ENCODE measurements at places on chromosomes 3 and 15.

DNA sequence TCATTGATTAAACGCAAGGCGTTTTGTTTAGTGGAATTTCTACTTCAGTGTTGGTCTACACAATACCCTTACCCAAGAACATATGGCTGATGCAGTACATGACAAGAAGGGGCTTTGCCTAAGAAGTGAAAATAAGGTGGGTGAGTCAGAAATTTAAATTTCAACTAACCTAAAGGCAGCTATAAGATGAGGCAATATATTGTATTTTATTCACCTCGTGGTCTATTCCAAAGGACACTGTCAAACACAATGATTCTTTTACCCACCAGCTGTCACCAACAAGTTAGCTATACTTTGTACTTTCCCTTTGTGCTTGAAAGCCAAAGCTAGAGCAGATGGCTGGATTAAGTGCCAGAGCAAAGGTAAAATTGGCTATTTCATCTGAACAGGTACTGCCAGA is 10.9 kb upstream of the SETMAR start:
- DNase-seq: no peak

DNA sequence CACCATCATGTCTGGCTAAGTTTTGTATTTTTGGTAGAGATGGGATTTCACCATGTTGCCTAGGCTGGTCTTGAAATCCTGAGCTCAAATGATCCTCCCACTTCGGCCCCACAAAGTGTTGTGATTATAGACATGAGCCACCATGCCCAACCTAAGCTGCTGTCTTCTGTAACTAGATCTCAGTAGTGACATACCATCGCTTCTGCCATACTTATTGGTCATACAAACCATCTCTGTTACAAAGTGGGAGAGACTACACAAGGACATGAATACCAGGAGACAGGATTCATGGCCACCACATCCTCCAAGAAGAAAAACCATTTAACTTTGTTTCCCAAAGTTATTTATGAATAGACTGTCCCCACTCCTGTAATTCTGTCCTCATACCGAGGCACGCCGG is 81.3 kb downstream of the SMAD6 start:
- no peak for DNase-seq

GRCh38 chr3:144036498-144036897 is 64.9 kb downstream of the DIPK2A start:
- no peak for DNase-seq

GRCh38 chr3:123305192-123305591 is 103.4 kb downstream of the SEC22A start:
- DNase-seq: no peak

- no peak for DNase-seq
Observed at GRCh38 chr15:25787855-25788520, 75.1 kb downstream of the ATP10A start.

DNA sequence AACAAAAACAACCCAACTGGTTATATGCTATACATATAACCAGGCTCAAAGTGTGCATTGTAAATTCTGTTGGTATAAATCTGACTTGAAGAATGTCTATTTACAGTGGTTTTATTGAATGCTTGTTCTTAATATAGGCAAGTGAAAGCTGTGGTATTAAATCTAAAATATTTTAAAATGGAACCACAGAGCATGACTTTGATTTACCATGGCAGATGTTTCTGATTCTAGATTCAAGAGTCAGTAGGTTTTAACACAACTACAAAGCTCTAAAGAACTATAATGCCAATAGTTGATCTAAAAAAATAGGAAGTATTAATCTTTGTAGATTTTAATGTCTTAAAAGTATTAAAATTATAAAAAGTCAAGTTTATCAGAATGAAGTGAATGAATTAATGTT is 141.9 kb upstream of the PLSCR5 start:
- no peak for DNase-seq

DNA sequence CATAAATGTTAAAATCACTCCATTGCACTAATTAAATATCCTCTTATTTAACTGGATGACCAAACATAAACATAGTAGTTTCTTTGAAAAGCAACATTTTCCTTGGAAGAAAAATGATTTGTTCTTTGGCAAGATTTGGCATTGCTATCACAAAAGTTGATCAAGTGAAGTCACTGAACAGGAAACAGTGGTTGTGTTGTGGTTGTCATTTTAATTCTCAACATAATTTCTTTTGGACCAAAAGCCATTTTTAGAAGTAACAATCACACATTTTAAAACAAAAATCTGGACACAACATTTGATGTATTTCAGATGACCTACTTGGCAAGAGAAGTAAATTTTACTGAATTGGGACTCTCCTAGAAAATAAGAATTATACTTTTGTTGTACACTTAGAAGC is 872.3 kb downstream of the ROBO1 start:
- DNase-seq: no peak

GRCh38 chr15:60137711-60138396 is 133.7 kb downstream of the FOXB1 start:
- DNase-seq: peak; percentile 11

DNA sequence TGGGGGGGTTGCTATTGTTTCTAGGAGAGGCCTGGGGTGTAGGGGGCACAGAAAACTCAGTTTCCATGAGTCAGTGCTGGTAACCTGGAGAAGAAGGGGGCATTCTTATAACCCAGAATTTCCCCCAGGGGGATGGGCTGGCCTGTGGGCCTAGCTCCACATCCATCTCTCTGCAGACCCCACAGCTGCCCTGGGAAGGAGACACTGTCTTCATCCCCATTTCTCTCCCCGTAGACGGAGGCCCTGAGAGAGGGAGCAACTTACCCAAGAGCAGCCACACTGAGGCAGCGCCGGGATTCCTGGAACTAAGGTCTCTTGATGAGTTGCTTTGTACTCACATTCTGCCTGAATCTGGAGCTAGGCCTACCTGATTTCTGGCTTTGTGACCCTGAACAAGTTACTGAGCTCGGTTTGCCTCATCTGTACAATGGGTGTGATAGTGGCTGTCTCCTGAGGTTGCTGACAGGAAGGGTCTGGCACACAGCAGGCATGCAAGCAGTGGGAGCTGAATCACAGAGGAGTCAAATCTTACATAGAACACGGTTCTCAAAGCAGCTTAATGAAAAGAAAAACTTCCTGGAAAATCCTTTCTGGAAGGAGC is 55.0 kb upstream of the LCTL start:
- no peak for DNase-seq

DNA sequence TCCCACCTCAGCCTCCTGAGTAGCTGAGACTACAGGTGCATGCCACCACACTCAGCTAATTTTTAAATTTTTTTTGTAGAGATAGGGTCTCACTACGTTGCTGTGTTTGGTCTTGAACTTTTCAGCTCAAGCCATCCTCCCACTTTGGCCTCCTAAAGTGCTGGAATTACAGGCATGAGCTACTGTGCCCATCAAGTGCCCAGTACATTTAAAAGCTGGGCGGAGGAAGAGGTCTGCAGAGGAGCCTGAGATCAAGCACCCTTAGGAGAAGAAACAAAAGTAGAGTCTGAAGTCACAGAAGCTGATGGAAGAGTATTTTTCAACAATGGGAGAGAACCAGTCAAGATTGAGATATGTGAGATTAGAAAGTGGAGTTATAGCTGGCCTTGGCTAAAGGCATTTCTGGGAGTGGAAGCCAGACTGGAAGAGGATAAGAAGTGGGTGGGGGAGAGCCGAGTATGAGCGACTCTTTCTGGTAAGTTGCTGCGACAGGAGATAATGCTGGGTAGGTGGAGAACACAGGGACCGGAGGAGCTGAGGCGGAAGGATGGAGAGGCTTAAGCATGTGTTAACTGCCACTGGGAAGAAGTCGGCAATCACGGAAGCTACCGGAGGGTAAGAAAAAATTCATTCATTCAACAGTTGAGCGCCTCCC is 782 bp upstream of the IREB2 start:
- no peak for DNase-seq

- DNase-seq: no peak
Observed at GRCh38 chr3:186362988-186363387, 954 bp upstream of the DGKG start.

DNA sequence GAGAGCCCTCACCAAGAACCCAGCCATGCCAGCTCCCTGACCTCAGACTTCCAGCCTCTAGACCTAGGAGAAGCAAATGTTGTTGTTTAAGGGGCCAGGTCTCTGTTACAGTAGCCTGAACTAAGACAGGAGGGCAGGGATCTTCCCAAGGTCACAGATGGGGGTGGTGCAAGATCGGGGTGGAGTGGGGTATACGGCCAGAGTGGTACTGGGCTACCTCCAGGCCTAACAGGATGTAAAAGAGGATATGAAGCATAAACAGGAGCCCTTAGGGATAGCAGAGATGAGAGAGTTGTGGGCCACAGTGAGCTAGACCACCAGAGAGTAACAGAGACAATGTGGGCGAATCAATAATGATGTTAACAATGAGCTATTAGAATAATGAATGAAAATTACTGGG is 82.9 kb downstream of the TOP2B start:
- DNase-seq: no peak

- no peak for DNase-seq
Observed at GRCh38 chr3:171198781-171199472, 172.4 kb upstream of the SLC2A2 start.

DNA sequence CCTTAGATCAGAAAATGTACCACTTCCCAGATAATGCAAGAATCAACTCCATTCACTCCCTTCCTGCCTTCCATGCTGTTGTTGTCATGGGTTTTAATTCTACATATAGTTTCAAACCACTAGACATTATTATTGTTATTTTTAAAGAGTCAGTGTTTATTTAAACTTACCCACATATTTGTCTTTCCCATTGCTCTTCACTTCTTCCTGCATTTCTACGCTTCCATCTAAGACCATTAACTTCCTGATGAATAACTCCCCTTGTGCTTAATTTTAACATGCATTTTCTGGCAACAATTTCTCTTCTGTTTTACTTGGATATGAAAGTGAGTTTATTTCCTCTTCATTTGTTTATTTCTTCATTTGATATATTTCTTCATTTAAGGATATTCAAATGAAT is 127.1 kb upstream of the FHIT start:
- no peak for DNase-seq

DNA sequence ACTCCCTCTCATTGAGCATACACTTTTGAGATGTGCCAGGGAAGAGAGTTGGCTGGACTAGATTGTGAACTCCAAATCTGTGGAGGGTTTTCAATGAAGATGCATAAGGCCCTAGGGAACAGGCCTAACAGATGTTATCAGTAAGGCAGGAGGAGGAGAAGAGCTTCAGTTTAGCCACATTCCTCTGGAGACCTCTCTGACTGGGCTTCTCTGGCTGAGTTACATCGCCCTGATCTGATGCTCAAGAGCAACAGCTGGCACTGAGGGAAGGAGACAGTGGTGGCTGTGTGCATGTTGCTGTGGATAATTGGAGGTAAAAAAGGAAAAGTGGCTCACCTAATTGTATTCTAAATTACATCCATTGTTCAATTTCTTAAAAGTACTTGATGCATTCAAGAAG is 206.4 kb upstream of the CFAP20DC start:
- DNase-seq: no peak

DNA sequence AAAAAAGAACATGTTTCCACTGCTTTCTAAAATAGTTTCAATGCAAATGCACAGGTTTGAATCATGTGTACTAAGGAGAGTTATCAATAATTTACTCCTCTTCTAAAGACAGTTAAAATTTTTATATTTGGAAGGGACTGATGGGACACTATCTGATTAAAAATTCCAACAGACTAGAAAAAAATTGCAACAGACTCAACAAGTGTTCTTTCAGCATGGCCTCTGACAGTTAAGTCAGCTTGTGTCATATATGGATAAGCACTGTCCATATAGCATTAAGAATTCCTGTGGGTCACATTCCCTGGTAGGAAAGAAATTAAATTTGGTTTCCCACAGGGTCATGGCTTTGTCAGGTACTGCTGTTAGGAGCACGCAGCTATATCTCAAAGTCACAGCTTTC is 96.8 kb downstream of the OSBPL10 start:
- DNase-seq: no peak

DNA sequence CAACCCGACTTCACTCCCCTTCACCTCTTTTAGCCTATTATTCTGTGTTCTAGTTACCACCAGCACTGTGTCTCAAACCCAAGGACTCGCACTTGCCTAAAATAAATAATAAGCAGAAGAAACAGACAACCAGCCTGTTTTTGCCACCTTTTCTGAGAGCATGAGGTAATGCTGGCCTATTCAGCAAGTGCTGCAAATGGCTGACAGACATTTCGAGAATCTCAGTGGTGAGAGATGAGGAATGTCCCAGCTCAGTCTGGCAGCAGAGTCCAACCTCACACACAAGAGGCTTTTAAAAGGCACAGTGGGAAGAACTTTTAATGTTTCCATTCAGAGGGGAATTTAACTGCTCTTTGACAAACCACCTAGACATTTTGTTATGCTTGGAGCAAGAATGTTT is 143.3 kb upstream of the GMNC start:
- no peak for DNase-seq

DNA sequence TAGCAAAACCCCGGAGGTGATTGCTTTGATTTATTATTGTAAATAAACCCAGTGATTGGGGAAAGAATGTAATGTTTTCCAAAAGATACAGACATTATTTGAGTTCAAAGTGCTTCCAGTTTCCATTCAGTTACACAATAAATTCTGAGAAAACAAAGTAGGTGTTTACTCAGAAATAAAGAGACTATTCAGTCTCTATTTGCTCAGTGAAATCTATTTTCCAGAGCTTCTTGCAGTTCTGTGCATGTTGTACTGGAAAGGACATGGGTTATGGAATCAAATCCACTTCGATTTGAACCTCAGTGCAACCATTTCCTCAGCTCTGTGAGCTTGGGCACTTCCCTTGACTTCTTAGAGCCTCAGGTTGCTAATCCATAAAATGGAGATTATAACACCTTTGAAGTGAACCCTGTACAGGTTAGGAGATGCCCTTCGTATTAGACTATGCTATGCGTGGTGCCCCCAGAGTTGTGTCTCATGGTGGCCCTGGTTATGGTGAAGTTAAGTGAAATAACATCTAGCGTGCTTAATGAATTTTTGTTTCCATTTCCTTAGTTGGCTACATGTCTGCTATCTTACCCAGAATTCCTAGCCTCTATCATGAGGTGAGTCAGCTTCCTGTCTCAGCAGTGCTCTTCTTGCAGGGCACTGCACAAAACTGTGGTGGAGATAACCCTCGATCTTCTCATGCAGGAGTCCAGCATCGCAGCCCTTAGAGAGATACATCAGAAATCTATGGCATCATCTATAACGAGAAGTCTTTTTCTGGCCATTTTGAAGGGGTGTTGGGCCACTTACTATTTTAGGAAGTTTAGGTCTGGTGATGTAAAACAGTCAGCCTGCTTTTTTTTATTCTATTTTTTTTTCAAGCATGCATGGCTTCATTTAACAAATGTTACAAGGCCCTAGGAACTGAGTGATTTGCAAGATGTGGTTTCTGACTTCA is 97.7 kb downstream of the RPL39L start:
- no peak for DNase-seq

GRCh38 chr15:70212963-70213315 is 115.2 kb upstream of the TLE3 start:
- DNase-seq: no peak

- no peak for DNase-seq
Observed at GRCh38 chr3:48406443-48407431, 23.1 kb downstream of the PLXNB1 start.

DNA sequence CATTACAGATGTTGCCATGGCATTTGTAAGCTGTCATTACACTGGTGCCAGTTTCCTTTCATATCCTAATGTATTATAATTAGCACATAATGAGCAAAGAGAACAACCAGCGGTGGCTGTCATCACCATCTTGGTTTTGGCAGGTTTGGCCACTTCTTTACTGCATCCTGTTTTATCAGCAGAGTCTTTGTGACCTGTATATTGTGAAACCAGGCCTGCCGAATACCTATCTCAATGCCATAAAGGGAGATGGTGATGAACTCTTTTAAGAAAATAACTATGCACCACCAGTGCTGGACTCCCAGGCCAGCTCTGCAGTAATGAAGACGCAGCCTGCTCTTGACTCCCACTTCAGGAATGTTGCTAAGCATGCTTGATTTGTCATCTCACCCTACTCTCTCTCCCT is 458.1 kb upstream of the NR2F2 start:
- no peak for DNase-seq

- DNase-seq: no peak
Observed at GRCh38 chr3:12755754-12756153, 3.3 kb downstream of the TMEM40 start.

Measured in H54 (cell line).